Stomach (tissue), 19 donors: ENCODE measurements at places on chromosomes 1 and 21. TPM values are rescaled to one million over a fixed set of nuclear protein-coding genes. Genes with fewer than 3 reads are reported as not detected.

DNA sequence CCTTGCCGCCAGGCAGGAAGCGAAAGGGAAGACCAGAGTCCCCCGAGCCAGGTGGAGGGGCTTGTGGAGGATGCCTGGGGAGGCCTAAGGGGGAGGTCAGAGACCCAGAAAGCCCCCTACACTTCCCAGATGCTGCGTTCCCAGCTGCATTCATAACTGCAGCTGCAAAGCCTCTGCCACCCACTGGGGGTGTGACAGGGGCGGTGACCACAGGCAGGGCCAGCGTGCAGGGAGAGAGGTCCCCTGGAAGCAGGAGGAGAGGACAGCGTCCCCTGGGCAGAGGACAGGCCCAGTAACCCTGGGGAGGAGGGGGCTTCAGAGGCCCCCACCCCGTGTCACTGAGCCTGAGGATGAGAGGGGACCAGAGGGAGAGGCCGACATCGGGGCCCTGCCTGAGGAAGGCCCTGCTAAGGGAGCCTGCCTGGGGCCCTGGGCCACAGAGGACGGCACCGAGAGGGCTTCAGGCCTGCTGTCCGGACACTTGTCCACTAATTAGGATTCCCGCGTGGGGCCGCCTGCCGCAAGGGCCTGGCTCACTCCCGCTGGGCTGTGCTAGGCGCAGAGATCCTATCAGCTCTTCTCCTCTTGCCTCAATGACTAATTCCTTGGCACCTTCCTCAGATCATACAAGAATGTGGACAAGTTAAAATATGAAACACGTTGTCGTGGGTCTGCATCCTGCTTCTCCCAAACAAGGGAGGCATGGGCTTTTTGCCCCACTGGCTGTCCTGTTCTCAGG is 49.1 kb upstream of the CCDC27 start:
- H3K4me3 ChIP-seq, result no peak overlapping the region
- H3K27ac ChIP-seq, result no peak overlapping the region
- no peak for DNase-seq
- no peaks in the 10 kb centered on the region for H3K36me3 ChIP-seq
- no peaks in the 10 kb centered on the region for H3K4me1 ChIP-seq
- peaks cover 28% of the 10 kb centered on the region for H3K27me3 ChIP-seq

PATJ gene
- total RNA-seq, result 80.0 TPM

THEM5 gene
- total RNA-seq, result not detected

- peaks cover 10% of the 10 kb centered on the region for H3K27me3 ChIP-seq
- no peaks in the 10 kb centered on the region for H3K36me3 ChIP-seq
- peak; percentile 17 for DNase-seq
- H3K27ac ChIP-seq, result no peak overlapping the region
- H3K4me1 ChIP-seq, result no peaks in the 10 kb centered on the region
Observed at GRCh38 chr1:30406996-30407864, 316.2 kb downstream of the MATN1 start.

- DNase-seq, result no peak
- no peaks in the 10 kb centered on the region for H3K4me1 ChIP-seq
- H3K4me3 ChIP-seq, result no peak overlapping the region
- H3K27me3 ChIP-seq, result no peaks in the 10 kb centered on the region
Observed at GRCh38 chr1:208977638-208978256, 605.8 kb upstream of the CAMK1G start.

- no peaks in the 10 kb centered on the region for H3K27me3 ChIP-seq
- H3K36me3 ChIP-seq, result no peaks in the 10 kb centered on the region
- H3K27ac ChIP-seq, result no peak overlapping the region
- H3K4me3 ChIP-seq, result no peak overlapping the region
Observed at GRCh38 chr1:241660424-241660972, 8.4 kb downstream of the WDR64 start.

- no peaks in the 10 kb centered on the region for H3K27me3 ChIP-seq
- H3K36me3 ChIP-seq, result no peaks in the 10 kb centered on the region
- no peak overlapping the region for H3K27ac ChIP-seq
Observed at GRCh38 chr1:178311164-178311563, 185.6 kb downstream of the CLEC20A start.

DNA sequence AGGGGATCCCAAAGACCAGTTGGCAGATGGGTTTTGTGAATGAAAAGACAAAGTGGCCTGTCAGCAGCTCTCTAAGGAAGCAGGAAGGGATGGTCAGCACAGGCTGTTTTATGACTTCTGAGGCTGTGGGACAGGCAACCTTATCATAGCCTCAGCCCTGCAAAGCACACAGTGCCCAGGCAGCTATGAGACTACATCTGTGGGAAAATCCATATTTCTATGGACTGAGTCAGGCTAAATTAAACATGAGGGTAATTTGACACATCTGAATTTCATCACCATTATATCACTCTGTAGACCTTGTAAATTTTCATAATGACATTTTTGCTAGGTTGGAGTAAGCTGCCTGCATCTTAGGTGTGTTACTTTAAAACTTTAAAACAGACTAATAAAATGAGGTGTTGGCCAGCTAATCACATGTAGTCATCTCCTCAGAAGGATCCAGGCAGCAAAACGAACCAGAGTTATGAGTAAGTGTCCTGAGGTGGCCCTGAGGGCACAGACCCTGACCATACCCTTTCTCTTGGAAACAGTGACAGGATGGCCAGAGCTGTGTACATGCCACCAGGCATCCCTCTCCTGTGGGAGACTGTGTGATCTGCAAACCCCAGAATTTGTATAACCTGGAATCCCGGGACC is 14.6 kb downstream of the NGF start:
- no peak overlapping the region for H3K4me3 ChIP-seq
- H3K4me1 ChIP-seq, result no peaks in the 10 kb centered on the region
- no peak overlapping the region for H3K27ac ChIP-seq
- no peak for DNase-seq
- H3K36me3 ChIP-seq, result no peaks in the 10 kb centered on the region

- no peak overlapping the region for H3K4me3 ChIP-seq
- H3K27me3 ChIP-seq, result no peaks in the 10 kb centered on the region
- no peak for DNase-seq
- peaks cover 100% of the 10 kb centered on the region for H3K36me3 ChIP-seq
Observed at GRCh38 chr1:19101244-19101643, 108.8 kb downstream of the UBR4 start.
